ENCODE measurements at places on chromosomes 12 and 14.

- DNase-seq: no peak
Observed at GRCh38 chr12:100692502-100692901, 102.1 kb upstream of the ANO4 start.

DNA sequence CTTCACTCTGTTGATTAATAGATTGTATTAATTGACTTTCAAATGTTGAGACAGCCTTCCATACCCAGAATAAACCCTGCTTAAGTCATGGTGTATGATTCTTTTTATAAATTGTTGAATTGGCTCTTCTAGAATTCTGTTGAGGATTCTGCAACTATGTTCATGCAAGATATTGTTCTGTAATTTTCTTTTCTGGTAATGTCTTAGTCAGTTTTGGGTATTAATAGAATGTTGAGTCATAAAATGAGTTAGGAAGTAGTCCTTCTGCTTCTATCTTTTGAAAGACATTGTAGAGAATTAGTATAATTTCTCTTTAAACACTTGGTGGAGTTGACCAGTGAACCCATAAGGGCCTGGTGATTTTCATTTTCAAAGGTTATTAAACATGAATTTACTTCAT is 958.9 kb downstream of the LRFN5 start:
- no peak for DNase-seq

DNA sequence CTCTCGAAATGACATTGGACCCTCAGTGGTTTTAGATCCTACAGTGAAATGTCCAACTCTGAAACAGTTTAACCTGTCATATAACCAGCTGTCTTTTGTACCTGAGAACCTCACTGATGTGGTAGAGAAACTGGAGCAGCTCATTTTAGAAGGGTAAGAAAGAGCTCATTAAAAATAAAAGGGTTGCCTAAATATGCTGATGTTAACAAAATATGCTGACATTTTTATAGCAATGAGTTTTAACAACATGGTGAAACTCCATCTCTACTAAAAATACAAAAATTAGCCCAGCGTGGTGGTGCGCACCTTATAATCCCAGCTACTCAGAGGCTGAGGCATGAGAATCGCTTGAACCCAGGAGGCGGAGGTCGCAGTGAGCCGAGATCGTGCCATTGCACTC is 73.5 kb downstream of the LRRK2 start:
- DNase-seq: no peak

DNA sequence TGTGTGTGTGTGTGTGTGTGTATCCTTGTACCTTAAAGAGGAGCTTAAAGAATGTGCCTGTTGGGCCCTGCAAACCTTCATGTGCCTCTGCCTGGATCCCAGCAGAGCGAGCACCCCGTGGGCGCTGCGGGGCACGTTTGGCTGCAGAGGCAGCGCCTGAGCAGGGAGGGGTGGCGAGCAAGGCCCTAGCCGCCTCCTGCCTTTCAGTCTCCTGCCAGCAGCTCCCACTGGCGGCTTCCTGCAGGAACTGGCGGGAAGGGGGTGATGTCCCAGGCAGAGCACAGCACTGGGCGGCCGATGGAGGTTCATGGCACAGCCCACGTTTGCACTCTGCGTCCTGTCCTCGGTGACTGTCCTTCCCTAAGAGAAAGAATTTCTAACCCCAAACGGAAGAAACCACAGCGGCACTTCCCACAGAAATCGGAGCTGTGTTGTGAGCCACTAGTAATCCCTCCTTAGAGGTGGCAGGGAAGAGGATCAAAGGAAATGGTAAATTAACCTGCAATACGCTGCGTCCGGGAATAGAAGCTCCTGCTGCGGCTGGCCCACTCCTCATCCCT is 19.8 kb downstream of the ZBTB42 start:
- no peak for DNase-seq

DNA sequence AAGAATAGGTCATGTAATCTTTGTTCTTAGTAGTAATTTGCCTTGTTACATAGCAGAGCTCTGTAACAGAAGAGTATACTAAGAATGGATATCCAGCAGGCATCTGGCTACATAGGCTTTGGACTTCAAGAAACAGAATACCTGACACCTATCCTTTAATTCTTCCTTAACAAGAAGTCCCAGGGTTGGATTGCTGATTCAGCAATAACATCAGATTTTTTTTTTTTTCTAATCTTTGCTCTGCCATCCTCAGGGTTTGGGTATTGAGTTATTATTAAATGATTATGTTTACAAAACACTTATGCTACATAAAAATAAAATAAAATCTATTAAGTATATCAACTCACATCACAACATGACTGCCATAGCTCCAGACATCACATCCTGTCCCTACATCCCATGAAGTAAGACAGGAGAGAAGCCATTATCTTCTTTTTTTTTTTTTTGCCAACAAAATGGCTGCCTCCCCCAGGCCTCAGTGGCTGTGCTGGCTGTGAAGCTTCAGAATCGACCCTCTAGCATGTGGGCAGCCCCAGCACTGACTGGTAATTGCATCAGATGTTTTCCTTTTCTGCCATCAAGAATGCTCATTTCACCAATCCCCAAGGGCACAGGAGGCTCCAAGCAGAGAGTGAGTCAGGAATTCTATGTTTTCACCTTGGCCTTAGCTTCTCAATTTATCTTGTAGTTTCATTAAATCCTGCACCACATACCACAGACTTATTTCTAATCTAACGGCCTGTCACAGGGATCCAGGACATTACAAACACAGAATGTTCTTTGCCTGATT is 186.2 kb downstream of the DICER1 start:
- no peak for DNase-seq

DNA sequence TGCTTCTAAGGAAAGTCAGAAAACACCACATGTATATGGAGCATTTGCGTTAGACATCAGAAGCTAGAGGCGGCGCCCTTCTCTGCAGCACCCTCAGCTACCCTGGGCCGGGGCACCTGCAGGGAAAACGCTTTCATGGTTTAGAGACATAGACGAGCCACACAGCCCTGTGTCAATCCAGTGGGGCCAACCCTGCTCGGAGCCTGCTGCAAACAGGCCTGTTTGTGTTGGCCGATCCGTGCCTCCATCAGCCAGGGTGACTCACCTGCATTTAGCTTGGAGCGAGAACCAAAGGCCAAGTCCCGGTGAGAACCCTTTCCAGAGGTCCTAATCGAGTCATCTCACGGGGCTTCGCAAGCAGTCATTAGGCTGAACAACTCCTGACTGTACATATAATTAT is 19.5 kb upstream of the FZD10 start:
- no peak for DNase-seq

DNA sequence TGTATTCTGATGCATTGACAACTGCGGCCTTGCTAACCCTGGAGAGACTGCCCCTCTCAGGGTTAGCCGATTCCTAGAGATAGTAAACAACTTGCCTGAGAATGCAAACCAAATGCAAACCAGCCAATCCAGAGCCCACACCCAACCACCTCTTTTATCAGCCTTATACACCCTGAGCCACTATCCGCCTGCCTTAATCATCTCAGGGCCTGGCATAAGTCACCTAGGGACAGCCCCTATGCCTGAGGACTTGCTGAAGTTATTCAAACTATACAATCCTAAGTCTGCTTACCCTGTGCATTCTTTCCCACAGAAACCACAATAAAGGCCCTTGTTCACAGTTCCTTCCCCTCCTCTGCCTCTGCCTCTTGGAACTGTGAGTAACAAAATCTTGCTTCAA is 177.2 kb downstream of the KCNA5 start:
- no peak for DNase-seq

DNA sequence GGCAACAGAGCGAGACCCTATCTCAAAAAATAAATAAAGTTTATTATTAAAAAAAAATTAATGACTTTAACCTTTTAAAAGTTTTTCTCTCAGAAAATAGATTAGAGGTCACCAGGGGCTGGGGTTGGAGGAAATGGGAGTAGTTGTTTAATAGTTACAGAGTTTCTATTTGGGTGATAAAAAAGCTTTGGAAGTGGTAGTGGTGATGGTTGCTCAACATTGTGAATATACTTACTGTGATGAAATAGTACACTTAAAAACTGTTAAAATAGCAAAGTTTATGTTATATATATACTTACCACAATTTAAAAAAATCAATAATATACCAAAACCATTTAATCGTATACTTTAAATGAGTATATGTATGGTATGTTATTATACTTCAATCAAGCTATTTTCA is 59.6 kb downstream of the ARL6IP4 start:
- no peak for DNase-seq
